Glomerular endothelial cell (primary cell): ENCODE measurements at places on chromosomes 13 and 19. TPM values are rescaled to one million over a fixed set of nuclear protein-coding genes. Genes with fewer than 3 reads are reported as not detected.

DNA sequence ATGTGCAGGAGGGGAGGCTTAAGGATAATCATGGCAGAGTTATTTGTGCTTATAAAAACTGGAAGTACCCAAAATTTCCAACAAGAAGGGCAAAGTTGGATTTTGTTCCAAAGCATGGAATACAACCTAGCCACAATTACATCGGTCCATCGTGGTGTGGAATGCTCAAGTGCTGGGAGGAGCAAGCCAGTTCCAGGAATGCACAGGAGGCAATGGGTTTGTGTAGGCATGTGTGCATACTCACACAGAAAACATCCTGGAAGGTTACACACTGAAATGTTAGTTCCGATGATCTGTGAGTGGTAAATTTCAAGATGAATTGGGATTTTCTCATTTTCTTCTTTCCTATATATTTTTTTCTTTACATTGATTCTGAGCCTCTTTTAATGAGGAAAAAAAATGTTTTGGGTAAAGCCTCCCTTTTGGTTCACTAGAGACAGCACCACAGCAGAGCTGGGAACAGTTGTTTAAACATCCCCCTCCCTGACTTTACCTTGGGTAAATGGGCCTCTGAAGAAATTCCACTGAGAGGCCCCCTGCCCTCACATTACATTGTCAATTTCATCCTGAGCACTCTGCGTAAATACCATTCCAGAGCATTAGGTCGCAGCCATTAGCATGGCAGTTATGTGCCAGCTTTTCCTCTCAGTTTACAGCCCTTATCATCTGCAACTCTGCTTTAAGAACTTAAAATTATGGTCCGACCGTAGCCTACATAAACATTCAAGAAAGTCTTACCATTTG, 122.0 kb downstream of the UQCRFS1 start:
- no peak for DNase-seq

- DNase-seq, result no peak
These were observed 15.2 kb downstream of the COL5A3 start for GRCh38 chr19:9995084-9995483.

GRCh38 chr13:25180775-25181537, 8.9 kb upstream of the AMER2 start:
- no peak for DNase-seq

OR7C1 gene
- not detected in 2 replicates for total RNA-seq
